ENCODE measurements at places on chromosomes 4 and X.

DNA sequence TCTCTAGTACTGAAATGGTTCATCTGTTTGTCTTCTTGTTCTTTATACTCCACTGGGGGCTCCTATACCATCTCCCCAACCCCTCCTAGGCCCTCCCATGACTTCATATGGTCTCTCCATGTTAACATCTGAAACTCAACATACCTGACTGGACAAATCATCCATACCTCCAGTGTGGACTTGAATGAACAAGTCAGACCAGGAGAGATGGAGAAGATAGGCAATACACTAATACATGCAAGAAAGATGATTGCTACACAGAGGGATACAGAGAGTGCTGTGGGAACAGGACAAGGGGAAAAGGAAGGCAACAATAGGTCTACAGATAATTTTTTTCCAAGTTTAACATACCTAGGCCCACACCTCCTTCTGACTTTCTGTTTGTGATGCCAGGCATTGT lies 175.1 kb downstream of the FHIP1A start:
- DNase-seq = no peak

DNA sequence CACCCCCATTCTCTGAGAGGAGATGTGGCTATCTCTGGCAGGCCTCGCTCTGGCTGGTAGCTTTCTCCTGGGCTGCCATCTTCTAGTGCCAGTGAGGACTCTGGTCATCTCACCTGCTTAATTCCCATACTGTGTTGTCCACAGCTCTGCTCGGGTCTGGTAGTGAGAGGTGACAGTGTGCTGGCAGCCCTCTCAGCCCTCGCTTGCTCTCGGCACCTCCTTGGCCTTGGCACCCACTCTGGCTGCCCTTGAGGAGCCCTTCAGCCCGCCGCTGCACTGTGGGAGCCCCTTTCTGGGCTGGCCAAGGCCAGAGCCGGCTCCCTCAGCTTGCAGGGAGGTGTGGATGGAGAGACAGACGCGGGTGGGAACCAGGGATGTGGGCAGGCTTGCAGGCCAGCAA lies 52.7 kb downstream of the CPLX1 start:
- no peak for DNase-seq

- DNase-seq = no peak
These were observed 443.9 kb downstream of the KLHL4 start for GRCh38 chrX:87961471-87961870.

- no peak for DNase-seq
These were observed 34.8 kb downstream of the YIPF7 start for GRCh38 chr4:44616621-44617020.

DNA sequence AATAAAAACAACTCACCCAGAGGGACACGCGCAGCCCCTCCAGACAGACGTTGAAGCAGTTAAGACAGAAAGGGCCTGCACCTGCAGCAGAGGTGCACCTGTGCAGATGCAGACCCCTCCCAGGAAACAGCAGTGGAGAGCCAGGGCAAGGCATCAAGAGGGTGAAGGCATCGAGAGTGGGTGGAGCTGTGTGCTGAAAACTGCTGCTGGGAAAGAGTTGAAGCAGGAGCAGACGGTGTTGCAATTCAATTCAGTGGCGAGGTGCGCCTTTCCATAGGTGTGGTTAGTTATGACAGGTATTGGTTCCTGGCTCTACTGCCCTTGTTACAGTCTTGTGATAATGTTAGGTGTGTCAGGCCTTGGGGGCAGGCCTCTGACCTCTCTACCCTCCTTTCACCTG lies 16.7 kb downstream of the LETM1 start:
- DNase-seq = no peak

DNA sequence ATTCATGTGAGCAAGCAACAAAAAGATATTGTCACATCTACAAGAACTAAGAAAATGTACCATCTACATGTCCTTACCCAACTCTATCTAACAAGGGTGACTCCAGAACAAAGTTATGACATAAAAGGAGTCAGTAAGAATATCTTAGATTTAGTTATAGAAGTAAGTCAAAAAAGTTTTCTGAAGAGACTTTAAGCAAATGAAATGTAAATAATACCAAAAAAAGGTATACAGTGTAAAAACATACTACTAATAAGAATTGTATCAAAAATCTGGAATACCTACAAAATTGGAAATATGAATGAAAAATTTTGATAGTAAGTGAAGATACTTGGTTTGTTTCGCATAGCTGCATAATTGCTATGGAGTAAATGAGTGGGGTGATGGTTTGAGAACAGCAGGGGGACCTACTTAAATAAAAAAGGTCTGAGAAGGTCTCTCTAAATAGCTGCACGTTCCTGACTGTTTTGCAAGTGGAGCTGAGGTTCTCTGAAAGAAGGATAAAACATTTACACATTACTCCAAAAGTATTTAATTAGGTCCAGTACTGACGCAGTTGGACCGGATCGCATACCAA lies 51.0 kb upstream of the ENPP6 start:
- DNase-seq = no peak

GRCh38 chr4:184544788-184545409 lies 70.5 kb upstream of the IRF2 start:
- no peak for DNase-seq

GRCh38 chr4:138911909-138912703 lies 103.5 kb upstream of the NOCT start:
- no peak for DNase-seq

GRCh38 chrX:28379103-28379502 lies 208.1 kb upstream of the IL1RAPL1 start:
- no peak for DNase-seq

DNA sequence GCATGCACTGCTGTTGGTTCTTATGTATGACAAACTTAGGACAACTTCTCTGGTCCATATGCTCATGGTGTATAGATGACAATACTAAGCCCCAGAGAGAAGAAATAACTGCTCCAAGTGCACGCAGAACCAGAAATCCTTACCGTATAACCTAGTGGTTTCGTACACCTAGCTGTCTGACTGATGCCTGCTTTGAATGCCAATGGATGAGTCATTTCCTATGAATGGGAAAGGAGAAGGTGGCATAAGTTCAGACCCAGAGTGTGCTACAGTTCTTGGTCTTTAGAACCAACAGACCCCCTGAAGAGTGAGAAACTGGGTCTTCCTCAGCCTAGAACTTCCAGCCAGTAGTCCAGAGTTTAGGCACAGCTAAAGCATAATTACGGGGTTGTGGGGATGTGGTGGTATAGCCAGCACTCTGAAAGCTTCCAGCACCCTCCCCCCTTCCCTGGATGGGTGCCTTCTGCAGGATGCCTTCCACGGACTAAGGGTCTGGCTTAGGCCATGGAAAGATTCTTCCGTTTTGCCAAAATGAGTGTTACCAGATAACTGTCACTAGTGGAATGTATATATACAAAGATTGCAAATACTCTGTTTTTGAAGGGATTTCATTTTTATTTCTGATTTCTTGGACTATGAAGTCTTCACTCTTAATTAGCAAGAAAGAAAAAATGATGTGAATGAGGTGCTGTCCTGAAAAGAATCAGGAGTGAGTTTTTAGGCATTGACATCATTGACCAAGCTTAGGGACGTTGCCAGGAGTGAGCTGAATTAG lies 84.6 kb upstream of the PACRGL start:
- DNase-seq = no peak

GRCh38 chr4:143351774-143352451 lies 15.2 kb downstream of the GAB1 start:
- DNase-seq = no peak

DNA sequence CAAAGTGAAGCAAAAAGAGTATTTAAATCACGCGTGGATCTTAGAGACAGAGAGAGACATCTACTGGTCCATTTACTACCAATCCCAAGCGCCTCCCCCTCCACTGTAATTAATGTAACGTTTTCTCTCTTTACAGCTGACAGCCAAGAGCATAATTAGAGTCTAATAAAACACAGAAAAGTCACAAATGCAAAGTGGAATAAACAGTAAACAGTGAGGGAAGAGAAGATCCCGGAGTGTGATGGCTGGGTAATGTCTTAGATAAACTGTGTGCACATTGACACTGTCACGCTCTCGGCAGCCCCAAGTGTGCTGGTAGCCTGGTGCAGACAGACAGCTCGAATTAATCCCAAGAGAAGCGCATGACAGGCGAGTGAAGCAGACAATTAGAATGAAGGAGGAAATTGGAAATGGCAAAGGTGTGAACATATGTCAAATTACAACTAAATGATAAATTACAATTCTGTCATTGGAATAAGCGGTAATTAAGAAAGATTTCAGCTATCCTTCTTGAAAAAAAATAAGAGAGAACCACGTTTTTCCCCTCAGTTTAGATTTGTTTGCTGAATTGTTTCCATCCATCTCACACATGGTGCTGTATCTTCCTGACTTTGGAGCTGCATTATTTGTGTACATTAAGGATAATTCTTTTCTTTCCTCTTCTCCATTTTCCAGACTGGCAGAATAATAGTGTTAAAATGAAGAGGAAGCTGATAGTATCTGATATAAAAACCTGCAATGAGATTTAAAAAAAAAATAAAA lies 100.1 kb downstream of the CXXC4 start:
- no peak for DNase-seq

GRCh38 chr4:71553605-71554004 lies 214.8 kb downstream of the SLC4A4 start:
- DNase-seq = no peak

- no peak for DNase-seq
These were observed 12.5 kb downstream of the SH2D1A start for GRCh38 chrX:124358800-124359383.

- DNase-seq = no peak
These were observed 162.1 kb downstream of the EPHA5 start for GRCh38 chr4:65508168-65508567.

- no peak for DNase-seq
These were observed 1999.4 kb upstream of the AGA start for GRCh38 chr4:179441596-179441995.

GRCh38 chrX:120087289-120088017 lies 10.0 kb upstream of the RHOXF2B start:
- DNase-seq = no peak

GRCh38 chrX:997631-998137 lies 214.8 kb downstream of the CRLF2 start:
- peak; percentile 80 for DNase-seq

DNA sequence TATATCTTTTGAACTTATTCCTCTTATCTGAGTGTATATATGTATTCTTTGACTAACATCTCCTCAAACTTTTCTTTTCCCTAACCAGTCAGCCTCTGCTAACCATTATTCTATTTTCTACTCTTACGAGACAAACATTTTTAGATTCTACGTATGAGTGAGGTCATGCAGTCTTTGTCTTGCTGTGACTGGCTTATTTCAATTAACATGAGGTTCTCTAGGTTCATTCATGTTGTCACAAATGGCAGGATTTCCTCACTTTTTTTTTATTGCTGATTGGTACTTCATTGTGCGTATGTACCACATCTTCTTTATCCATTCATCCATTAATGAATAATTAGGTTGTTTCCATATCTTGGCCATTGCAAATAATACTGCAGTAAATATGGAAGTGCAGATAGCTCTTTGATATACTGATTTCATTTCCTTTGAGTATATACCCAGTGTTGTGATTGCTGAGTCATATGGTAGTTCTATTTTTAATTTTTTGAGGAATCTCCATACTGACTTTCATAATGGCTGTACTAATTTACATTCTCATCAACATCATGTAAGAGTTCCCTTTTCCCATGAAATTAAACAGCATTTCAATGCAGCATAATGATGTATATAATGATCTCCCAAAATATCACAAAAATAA lies 80.1 kb downstream of the HS3ST1 start:
- no peak for DNase-seq

DNA sequence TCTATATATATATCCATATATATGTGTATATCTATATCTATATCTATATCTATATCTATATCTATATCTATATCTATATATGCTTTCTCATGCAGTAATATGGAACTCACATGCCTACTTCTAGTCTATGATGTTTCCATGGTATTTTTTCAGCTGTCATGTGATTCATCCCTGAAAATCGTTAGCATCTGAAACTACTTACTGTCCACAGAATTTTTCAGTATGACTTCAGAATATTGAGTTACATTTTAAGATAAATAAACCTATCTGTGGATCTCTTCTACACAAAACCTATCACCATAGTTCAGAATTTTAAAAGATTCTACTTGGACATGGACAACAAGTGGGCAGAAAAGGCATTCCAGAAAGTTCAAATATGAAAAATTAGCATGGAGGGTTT lies 855.1 kb upstream of the INTU start:
- DNase-seq = no peak

- no peak for DNase-seq
These were observed 201.8 kb upstream of the LEF1 start for GRCh38 chr4:108370291-108371141.

DNA sequence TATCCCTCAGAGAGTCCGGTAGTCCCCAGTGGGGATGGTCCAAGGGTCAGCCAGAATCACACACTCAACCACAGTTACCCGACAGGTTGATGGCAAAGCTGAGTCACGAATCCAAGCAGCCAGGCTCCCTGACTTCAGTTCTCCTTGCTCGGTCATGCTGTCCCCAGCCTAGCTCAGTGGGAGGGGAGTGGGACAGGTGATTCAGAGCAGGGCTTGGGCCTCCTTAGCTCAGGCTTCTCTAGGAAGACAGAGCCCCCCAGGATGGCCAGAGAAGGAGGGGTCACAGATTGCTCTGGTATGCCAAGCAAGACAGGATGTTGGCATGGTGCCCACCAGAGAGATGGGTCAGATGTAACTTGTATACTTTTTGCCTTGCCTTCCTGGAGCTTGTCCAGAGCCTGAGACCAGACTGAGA lies 66.5 kb downstream of the EFNB1 start:
- DNase-seq = no peak

DNA sequence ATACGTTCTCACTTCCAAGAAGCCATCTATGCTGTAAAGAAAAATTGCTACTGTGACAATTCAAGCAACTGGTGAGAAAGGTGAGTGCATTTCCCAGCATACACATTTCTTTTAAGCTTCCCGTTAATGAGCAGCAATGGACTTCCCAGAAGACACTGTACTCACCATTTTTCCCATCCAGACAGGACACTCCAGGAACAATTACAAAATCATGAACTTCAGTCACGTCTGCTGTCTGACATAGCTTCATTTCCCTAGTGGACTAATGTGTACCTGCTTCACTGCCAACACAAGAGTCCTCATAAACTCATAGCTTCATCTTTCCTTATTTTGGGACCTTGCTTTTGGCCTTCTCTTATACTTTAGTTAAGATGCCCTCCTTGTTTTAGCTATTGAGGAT lies 156.9 kb downstream of the ENOX2 start:
- no peak for DNase-seq

DNA sequence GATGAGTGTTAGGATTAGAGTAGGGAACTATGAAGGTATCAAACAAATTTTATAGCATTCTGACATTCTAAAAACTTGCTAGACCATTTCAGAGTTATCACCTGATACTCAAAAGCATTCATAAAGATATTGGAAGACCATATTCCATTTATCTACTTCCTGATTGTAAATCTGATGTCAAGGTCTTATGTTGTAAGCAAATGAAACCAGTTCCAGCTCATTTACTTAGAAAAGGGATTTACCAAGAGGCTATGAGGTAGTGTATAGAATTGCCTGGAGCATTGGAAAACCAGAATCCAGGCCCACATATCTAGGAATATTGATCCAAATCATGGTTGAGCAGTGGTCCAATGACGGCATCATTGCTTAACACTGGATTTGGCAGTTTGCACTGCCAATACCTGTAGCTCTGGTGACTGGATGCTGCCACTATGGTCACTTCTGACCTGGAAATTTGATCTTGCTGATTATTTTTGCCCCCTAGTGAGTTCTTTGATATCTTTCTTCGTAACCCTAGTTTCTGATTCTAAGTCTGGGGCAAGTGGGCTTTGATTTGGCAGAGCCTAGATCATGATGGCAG lies 25.4 kb downstream of the ARFIP1 start:
- no peak for DNase-seq

- DNase-seq = no peak
These were observed 128.6 kb upstream of the FTHL17 start for GRCh38 chrX:31200430-31200829.

- no peak for DNase-seq
These were observed 22.2 kb downstream of the ABCG2 start for GRCh38 chr4:88136249-88136648.
